ENCODE measurements at places on chromosomes 12 and 14. TPM values are rescaled to one million over a fixed set of nuclear protein-coding genes. Genes with fewer than 3 reads are reported as not detected.

DNA sequence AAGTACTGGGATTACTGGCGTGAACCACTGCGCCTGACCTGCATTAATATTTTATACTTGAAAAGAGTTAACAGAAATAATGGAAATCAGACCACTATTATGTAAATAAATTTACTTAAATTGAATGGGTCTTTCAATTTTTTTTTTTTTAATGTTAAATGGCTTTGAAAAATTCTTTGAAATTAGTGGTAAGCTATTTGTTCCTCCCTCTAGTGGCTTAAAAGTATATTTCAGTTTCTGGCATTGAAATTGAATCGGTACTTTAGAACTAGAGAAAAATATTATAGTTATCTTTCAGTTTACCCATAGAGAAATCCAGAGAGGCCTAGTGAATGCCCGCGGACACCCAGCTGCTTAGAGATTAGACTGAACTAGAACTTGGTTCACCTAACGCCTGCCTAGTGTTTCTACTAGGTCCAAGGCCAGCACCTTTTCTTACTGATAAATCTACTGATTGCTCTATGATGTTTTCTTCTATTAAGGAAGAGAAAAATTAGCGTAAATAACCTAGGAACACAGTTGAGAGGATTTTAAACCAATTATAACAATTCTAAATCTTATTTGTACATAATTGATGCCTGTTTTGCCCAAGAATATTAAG lies 106.5 kb downstream of the EML1 start:
- DNase-seq, result no peak

DNA sequence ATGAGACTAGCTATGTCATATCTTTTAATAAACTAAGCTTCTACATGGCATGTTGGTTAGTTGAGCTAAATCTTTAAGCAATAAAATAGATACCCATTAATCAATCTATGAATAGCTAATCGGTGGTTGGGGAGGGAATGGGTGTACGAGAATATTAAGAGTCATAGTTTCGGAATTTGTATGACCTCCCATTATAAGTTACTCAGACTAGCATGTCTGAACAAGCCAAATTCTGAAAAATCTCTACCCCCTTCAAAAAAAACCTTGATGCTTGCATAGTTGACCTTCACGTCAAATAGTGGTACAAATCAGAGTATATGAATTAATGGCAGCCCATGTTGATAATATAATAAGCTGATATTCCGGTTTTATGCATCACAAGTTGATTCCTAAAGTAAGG lies 60.0 kb downstream of the PLEKHG7 start:
- no peak for DNase-seq

DNA sequence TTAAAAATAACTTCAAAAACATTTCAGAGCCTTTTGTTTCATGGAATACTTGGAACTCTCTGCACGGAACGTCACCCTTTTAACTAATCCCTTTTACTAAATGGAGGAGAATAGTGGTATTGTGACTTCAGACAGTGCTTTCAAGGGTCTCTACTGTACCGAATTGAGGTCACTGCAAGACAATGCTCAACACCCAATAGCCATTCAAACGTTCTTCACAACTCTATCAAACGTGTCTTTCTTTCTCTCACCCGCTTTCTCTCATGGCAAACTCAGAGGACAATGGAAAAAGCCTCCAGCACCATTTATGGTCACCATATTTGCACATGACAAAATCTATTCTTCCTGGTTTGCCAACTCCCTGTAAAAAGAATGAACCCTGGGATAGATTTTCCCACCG lies 132.1 kb upstream of the SOX5 start:
- DNase-seq, result no peak

GRCh38 chr14:64612021-64612380 lies 62.2 kb downstream of the PPP1R36 start:
- DNase-seq, result no peak

DNA sequence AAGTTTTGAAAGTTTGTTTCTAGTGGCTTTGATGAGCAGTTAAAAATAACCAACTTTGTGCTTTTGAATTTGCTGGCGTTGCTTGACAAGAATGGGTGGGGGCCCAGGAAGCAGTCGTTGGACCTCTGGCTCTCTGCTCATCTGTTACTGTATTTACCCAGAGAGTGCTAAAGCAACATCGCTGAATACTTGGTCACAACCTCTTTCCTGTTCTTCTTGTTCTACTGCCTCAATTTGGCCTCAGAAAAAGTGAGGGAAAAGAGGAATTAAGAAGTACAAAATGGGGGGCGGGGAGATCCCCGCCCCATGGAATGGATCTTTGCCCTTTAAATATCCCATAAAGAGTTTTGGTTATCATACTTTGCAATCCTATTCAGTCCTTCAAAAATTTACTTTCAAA lies 221.5 kb upstream of the G2E3 start:
- DNase-seq, result no peak

DNA sequence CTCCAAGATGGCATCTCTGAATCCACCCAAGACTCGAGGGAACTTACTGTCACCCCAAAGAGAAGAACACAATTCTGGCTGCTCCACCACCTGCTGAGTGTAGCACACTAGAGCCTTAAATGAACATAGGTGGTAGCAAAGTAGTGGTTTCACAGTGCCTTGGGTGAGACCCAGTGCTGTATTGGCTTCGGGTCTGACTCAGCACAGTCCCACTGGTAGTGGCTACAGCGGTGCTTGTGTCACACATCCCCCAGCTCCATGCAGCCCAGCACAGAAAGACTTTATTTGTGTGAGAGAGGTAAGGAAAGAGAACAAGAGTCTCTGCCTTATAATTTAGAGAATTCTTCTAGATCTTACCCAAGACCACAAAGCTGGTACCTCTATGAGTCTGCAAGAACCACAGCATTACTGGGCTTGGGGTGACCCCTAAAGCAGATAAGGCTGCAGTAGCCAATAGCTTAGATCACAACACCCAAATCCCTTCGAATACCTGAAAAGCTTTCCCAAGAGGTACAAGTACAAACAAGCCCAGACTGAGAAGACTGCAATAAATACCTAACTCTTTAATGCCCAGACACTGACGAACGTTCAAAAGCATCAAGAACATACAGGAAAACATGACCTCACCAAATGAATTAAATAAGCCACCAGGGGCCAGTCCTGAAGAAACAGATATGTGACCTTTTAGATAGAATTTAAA lies 83.3 kb upstream of the SLC38A4 start:
- no peak for DNase-seq

- no peak for DNase-seq
Observed at GRCh38 chr12:14777271-14777670, 26.0 kb downstream of the WBP11 start.

- no peak for DNase-seq
Observed at GRCh38 chr12:132146098-132146497, 1.8 kb downstream of the NOC4L start.

DNA sequence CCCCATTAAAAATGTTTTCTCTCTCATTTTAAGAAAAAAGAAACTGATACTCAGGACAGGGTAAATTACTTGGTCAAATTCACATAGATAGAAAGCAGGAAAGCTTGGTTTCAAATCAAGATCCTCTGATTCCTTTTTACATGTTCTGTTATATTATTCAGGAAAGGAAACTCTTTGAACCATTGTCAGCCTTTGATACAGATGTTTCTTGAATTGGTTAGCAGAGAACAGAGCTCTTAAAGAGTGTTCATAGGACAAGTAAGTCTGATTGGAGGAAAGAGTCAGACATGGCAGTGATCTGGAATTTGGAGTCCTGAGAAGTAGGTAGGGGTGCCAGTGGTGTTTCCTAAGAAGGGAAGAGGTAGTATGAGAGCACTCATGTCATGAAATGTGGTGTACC lies 165.2 kb upstream of the BCL2L14 start:
- DNase-seq, result no peak

DNA sequence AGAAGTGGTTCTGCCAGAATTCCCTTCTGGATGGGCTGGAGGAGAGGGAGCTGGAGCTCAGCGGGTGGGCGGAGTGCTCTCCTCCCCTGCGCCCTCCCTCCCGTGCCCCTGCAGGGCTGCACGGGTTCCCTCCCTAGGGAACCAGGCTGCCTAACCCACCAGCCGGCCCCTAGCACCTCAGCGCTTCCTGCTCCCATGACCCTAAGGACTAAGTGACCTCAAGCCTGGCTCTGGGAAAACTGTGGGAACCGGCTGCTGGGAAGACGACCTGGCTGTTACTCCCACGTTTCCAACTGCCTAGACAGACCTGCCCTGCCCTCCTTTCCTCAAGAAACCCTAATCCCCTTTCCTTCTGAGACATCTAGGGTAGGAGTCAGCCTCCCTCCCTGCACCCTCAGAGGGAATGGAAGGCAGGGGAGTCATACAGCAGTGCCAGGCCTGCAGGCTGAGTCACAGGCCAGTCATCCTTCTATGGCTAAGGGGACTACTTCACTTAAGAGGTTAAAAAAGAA lies 31.5 kb downstream of the SLC6A12 start:
- no peak for DNase-seq

GRCh38 chr12:12624498-12624992 lies 12.9 kb downstream of the CREBL2 start:
- no peak for DNase-seq

GRCh38 chr12:127046467-127046866 lies 1220.5 kb upstream of the TMEM132C start:
- DNase-seq, result no peak

DNA sequence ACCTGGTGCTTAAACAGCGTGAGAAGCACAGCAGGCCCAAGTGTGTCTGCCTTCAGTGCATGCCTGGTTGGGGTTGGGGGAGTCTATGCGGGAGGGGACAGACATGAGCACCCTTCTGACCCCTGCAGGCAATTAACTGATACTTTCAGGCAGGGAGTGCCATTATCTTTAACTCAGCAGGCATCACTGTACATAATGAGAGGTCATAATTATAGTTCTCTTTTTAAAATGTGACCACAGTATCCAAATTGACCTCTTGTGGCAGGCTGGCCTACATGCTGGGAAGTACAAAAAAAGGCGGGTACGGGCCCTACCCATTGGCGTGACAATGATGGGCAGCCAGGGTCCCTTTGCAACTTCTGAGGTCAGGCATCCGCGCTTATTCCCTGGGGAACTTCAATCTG lies 209.1 kb downstream of the FOXN3 start:
- DNase-seq, result no peak

DNA sequence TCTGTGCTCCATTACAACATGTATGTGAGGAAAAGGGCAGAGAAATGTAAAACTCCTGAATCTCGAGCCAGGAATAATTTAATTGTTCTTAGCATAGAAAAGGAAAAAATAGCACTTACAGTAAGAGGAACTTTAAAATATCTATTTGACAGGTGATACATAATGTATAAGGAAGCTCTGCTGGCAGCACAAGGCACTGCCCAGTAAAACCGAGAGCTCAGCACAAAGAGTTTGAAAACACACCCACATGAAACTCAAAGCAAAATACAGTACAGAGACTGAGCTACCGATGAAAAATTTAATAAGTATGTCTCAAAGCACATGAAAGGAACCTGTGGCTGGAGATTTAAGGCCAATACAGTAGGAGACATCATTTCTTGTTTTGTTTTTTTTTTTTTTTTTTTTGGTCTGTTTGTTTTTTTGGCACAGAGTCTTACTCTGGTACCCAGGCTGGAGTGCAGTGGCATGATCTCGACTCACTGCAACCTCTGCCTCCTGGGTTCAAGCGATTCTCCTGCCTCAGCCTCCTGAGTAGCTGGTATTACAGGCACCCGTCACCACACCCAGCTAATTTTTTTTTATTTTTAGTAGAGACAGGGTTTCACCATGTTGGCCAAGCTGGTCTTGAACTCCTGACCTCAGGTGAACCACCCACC lies 19.2 kb downstream of the CLIP1 start:
- no peak for DNase-seq

DNA sequence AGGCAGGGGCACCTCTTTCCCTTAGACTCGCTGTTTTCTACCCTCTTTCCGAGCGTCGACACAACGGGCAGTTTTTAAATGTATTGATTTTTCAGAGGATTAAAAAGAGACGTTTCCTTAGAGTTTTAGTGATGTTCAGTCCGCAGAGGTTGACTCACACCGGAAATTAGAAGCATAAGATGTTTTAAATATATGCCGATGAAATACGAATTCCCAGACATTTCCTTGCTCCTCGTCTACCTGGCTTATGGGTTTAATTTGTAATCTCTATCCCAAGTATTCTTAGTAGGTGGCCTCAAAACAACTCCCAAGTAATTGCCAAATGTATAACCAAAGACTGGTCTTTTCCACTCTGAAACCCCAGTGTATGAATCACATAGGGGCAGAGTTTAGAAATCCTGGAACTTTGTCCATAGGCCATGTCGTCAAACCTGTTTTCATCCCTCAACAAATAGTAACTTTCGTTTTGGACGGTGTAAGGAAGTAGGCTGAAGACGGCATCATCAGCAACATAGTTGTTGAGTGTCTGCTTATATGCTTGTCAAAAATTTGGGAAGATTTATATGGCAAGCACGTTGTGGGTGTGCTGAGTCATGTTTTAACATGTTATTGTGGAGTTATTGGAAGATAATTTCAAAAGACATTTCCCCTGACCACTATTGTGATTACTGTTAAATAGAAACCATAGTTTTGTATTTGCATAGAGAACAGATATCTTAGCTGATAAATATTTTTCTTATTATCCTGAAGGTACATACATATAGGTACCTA lies 824 bp downstream of the TBK1 start:
- no peak for DNase-seq

DNA sequence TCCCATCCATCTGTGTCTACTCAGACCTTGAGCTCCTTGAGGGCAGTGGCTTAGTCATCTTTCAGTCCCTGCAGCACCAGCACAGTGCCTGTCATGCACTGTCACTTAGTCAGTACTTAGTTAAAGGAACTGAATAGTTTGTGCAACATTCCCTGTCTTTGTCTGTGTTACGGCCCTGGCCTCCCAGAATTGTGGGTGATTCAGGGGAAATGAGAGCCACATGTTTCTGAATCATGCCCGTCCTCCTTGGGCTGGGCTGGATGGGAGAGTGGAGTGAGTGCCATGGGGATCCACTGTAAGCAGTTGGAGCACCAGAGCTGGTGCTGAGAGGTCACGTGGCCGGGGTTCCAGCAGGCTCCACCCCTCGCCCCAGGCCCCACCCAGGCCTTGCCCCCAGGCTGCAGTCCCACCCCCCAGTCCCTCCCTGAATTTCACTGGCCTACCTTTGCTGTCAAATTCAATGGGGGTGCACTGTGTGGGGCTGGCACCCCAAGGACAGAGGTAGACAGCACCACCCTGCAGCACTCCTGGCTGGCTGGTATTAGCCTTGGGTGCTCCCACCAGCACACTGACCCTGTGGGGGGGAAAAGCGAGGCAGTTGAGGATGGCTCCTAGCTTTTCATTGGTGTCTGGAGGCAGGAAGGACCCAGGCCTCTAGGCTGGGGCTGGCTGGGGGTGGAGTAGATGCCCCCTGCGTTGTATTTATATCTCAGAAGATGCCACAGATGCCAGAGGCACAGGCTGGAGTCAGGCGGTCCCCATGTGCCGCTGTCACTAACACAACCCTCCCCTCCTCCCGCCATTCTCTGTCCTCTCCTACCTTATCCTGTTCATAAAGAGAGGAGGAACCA lies 7.5 kb downstream of the ITGA5 start:
- peak; percentile 90 for DNase-seq

- peak; percentile 70 for DNase-seq
Observed at GRCh38 chr14:65333943-65334687, 78.4 kb upstream of the FUT8 start.

- no peak for DNase-seq
Observed at GRCh38 chr12:6294156-6295093, 16.1 kb upstream of the PLEKHG6 start.

The RPL36AL gene
- polyA plus RNA-seq, result 731 TPM

The LHX5 gene
- not detected for polyA plus RNA-seq

The INHBE gene
- polyA plus RNA-seq, result 0.09 TPM

The CNTN1 gene
- 0.60 TPM for polyA plus RNA-seq

The ITGB7 gene
- polyA plus RNA-seq, result 13.5 TPM

The GON7 gene
- 29.2 TPM for polyA plus RNA-seq

The AQP6 gene
- polyA plus RNA-seq, result not detected

The MGP gene
- 436 TPM for polyA plus RNA-seq

The PRICKLE1 gene
- polyA plus RNA-seq, result 2.5 TPM

The CCDC177 gene
- polyA plus RNA-seq, result not detected

The SLC41A2 gene
- polyA plus RNA-seq, result 15.8 TPM

The SDR39U1 gene
- 39.1 TPM for polyA plus RNA-seq

All from sigmoid colon (tissue), 7 donors.